ENCODE measurements at places on chromosomes 1 and 21.

- no peak for DNase-seq
Observed at GRCh38 chr1:206112600-206113301, 4.4 kb downstream of the AVPR1B start.

DNA sequence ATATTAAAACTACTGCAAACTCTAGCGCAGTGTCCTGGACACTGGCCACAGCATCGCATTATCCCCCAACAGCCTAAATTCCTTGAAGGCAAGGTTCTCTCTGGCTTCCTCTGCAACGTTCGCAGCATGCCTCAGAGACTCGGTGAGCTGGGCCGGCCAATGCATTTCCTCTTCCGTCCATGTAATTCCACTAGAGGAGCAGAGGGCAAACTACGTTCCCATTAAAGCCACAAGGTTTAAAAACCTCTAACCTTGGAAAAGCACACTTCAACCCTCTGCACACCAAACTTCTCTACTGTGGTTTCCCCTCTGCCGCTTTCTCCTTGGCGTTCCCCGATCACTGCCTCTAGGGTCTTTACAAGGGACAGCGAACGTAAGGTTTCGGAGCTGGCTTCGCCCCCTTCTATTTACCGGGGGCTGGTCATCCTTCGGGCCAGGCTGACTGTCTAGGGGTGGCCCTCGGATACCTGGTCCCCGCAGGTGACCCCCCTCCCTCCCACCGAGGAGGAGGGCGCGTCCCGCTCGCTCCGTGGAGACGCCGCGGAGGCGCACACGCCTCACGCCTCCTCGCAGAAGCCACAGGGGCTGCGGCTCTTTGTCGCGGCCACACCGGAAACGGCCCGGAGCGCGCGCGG is 456 bp upstream of the SMYD2 start:
- DNase-seq, result peak; percentile 41

GRCh38 chr1:73903092-73903491 is 294.9 kb downstream of the LRRIQ3 start:
- no peak for DNase-seq

DNA sequence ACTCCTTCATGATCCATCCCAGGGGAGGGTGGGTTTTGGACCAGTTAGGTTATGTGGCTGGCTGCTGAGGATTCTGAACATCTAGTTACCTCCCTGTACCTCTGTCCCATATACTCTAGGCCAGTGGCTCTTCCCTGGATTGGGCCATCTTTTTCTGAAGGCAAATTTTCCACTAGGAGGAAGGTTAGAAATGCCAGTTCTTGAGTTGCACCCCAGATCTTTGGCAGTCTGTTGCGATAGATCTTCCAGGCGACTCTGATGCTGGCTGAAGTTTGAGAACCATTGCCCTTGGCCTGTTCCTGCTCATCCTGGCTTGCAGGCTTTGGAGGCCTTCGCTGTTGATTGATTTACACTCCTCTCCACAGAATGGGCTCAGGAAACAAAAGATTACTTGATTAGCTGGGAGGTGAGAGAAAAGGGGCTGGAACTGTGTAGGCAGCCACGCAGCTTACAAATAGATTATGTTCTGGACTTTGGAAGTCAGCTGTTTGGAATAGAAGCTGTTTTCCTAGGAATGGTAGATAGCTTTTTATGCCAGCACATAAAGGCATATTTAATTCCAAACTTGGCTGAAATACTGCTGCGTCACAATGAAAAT is 110.1 kb downstream of the MRPS6 start:
- DNase-seq, result no peak
